ENCODE measurements at places on chromosomes 3 and 15. TPM values are rescaled to one million over a fixed set of nuclear protein-coding genes. Genes with fewer than 3 reads are reported as not detected.

- H3K27ac ChIP-seq: no peak overlapping the region
- H3K27me3 ChIP-seq: no peaks in the 10 kb centered on the region
- no peak overlapping the region for H3K4me3 ChIP-seq
- DNase-seq: no peak
Observed at GRCh38 chr15:68307131-68307928, 29.8 kb downstream of the FEM1B start.

DNA sequence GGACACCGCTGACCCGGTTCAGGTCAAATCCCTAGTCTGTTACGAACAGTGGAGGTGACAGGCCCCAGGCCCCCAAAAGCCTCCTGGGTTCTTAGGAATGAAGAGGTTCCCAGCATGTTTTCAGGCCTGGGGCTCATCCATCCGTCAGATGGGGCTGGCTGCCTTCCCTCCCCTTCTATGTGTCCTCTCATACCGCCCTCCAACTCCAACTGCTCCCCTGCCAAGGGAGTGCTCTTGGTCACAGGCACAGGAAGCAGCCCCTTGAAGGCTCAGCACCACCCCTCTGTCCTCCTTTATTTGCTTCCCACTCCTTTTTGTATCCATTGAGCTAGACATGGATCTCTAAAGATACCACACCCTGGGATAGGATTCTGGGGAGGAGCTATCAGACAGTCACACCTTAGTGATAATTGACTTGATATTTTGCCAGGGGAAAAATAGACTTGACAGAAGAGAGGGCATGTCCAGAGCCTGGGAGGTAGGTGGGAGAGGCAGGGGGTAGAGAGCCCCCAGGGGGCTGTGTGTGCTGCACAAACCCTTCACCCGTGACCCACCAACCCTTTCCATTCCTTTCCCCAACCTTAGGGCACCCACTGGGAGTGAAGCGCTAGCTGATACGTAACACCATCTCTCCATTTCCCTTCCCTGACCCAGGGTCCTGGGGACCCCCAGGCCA, 10.7 kb upstream of the CSPG4 start:
- DNase-seq: no peak
- no peak overlapping the region for H3K27ac ChIP-seq
- H3K4me1 ChIP-seq: peaks cover 26% of the 10 kb centered on the region
- H3K4me3 ChIP-seq: no peak overlapping the region
- no peaks in the 10 kb centered on the region for H3K27me3 ChIP-seq

The LMAN1L gene
- not detected for total RNA-seq

DNA sequence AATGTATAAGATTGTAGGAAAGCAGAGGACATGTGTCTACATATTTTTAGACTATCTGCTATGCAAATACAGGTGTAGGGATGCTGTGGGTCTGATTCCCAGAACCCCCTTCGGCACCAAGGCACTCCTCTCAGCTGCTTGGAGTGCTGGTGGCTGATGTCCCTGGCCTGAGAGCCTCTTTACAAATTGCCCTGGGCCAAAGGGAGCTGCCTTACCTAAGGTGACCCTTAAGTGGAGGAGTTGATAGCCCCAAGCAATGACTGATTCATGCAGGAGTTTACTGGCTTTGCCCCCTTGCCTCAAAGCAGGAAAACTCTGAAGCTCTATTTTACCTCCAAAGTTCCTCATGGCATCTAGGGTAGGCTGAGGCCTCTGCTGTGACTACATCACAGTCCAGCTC, 83.0 kb downstream of the ZNF385D start:
- no peaks in the 10 kb centered on the region for H3K27me3 ChIP-seq
- no peak overlapping the region for H3K4me3 ChIP-seq
- H3K4me1 ChIP-seq: no peaks in the 10 kb centered on the region
- no peak for DNase-seq
- no peaks in the 10 kb centered on the region for H3K36me3 ChIP-seq

The ABI3BP gene
- 3.4 TPM for total RNA-seq

The ADGRG7 gene
- not detected for total RNA-seq

GRCh38 chr3:156473341-156473740, 81.6 kb downstream of the SSR3 start:
- DNase-seq: no peak
- no peaks in the 10 kb centered on the region for H3K36me3 ChIP-seq
- H3K4me3 ChIP-seq: no peak overlapping the region
- no peaks in the 10 kb centered on the region for H3K27me3 ChIP-seq
- no peak overlapping the region for H3K27ac ChIP-seq
- H3K4me1 ChIP-seq: no peaks in the 10 kb centered on the region

DNA sequence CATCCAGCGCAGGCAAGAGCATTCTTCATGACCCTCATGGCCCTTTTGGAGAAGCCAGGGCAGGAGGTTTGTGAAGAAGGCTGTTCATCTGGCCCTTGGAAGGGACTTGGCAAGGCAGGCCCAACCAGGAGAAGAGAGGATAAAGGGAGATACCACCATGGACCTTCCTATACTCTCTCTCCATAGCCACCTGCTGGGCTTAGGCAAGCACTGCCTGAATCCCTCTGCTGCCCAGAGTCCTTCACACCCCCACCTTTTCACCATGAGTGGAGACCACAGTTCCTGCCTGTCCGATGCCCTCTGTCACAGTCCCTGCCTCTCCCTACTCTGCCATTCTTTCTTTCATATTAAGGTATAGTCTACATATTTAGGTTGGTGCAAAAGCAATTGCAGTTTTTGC, 10.6 kb upstream of the SFMBT1 start:
- no peaks in the 10 kb centered on the region for H3K4me1 ChIP-seq
- no peak for DNase-seq
- H3K27me3 ChIP-seq: no peaks in the 10 kb centered on the region
- H3K36me3 ChIP-seq: no peaks in the 10 kb centered on the region

Measured in PC-9 (cell line).